Mesenteric fat pad (tissue), 1 donor: ENCODE measurements at places on chromosomes 11 and 22. TPM values are rescaled to one million over a fixed set of nuclear protein-coding genes. Genes with fewer than 3 reads are reported as not detected.

Gene TRIM51
- total RNA-seq, result not detected

Gene CFAP68
- 11.9 TPM for total RNA-seq

Gene RFPL2
- total RNA-seq, result not detected

Gene EHF
- total RNA-seq, result 0.22 TPM

Gene VSIG10L2
- not detected for total RNA-seq

Gene VPREB1
- total RNA-seq, result not detected

Gene SLN
- total RNA-seq, result not detected

Gene RNF141
- total RNA-seq, result 54.0 TPM

Gene CNGA4
- not detected for total RNA-seq

Gene P2RY6
- total RNA-seq, result 6.7 TPM

Gene RIMBP3C
- 0.26 TPM for total RNA-seq

Gene HSPB2
- total RNA-seq, result 17.1 TPM

Gene OR8H2
- not detected for total RNA-seq

Gene SMC1B
- not detected for total RNA-seq

Gene SORL1
- 31.8 TPM for total RNA-seq

Gene JHY
- 12.0 TPM for total RNA-seq

Gene C2CD3
- total RNA-seq, result 18.0 TPM

Gene LUZP2
- total RNA-seq, result 0.32 TPM

Gene PRODH
- total RNA-seq, result 2.5 TPM

Gene C22orf42
- not detected for total RNA-seq

Gene PLEKHA7
- total RNA-seq, result 43.2 TPM

Gene UBE2L3
- total RNA-seq, result 48.2 TPM

Gene TSPAN18
- total RNA-seq, result 14.2 TPM

Gene JAML
- 7.9 TPM for total RNA-seq

Gene RBMXL2
- not detected for total RNA-seq

Gene DEPDC7
- 0.74 TPM for total RNA-seq

Gene PRG3
- total RNA-seq, result not detected

Gene NCF4
- 51.0 TPM for total RNA-seq

Gene AQP11
- total RNA-seq, result 0.84 TPM

Gene MMP27
- not detected for total RNA-seq

Gene KRTAP5-9
- total RNA-seq, result not detected

Gene APOBEC3G
- 6.4 TPM for total RNA-seq

Gene GAS2L1
- total RNA-seq, result 36.2 TPM

Gene LRP4
- total RNA-seq, result 3.1 TPM

Gene PNPLA5
- not detected for total RNA-seq

Gene DNAJB13
- not detected for total RNA-seq

Gene TTLL1
- total RNA-seq, result 4.9 TPM

Gene CD6
- total RNA-seq, result 0.87 TPM
